Omental fat pad (tissue), 4 donors: ENCODE measurements at places on chromosomes 7 and 10. TPM values are rescaled to one million over a fixed set of nuclear protein-coding genes. Genes with fewer than 3 reads are reported as not detected.

SEMA3D gene
- total RNA-seq = 15.7 TPM

CPEB3 gene
- 6.2 TPM for total RNA-seq

DNA sequence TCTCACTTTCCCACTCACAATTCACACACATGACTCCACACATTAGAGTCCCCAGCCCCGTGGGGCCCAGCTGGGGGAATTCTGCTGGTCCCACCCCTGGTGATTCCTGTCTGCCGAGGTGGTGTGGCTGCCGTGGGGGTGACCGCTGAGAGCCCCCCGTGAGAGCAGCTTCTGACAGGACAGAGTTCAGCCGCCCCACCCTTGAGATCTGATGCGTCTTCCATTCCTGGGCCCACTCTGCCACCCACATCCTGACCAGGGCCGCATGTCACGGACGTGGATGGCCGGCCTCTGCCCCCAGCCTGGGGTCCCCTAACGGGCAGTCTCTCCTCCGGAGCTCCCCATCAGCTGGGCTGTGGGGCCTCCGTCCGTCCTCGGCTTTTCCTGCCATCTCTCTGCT, 240.1 kb upstream of the PITRM1 start:
- DNase-seq = no peak

AUTS2 gene
- 26.2 TPM for total RNA-seq

DNA sequence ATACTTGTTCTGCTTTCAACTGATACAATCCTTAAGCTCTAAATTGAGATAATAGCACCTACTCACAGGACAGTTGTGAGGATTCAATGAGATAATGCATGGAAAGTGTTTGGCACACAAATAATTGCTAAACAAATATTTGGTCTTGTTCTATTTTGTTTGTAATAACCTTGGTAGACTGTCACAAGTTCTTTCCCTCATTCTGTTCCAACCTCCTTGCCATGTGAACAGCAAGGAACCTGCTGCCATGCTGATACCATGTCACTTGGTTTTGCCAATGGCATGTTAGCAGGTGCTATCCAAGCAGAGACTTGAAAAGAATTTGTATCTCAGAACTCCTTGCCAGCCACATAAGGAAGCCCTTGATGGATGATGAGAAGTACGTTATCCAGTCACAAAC, 24.8 kb upstream of the TECTB start:
- no peak for DNase-seq

GRCh38 chr10:95399183-95399582, 108.4 kb upstream of the PDLIM1 start:
- no peak for DNase-seq

- DNase-seq = no peak
These were observed 117.4 kb downstream of the MAPK8 start for GRCh38 chr10:48423884-48424283.

CPA4 gene
- total RNA-seq = 3.0 TPM

DNA sequence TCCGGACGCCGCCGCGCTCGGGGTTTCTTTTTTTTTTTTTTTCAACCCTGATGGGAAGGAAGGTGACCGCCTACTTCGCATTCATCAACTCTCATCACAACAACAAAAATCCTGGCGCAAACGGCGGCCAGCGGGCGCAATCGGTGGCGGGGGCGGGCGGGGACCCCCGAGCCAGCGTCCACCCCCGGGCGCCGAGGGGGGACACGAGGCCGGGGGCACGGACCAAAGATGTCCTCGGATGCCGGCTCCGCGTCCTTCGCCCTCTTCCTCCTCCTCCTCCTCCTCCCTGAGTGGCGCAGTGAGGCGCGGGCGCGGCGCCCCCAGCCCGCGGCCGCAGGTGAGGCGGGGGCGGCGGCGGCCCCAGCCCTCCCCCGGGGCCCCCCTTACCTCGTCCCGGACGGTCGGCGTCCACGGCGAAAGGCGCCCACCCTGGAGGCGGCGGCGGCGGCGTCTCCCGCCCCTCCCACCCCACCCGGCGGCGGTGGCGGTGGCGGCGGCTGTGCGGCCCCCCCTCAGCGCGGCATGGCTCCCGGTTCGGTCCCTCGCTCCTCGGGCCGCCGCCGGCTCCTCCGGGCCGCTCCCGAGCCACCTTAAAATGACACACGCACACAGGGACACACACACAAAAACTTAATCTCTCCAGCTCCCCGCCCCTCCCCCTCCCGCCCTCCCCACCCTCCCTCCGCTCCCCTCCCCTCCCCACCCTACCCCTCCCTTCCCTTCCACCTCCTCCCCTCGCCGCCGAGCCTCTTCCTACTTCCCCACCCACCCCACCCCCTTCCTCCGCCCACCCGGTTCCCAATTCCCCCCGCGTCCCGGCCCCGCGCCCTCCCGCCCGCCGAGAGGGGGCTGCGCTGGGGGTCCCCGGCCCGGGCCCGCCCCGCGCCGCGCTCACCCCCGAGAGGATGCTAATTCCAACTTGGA, at the start of gene CTBP2:
CTBP2 (minus strand) TSS at position 632 of the 924 bp plus-strand sequence.
- DNase-seq = no peak

GRCh38 chr10:61701055-61701705, 38.5 kb downstream of the CABCOCO1 start:
- DNase-seq = no peak

DNA sequence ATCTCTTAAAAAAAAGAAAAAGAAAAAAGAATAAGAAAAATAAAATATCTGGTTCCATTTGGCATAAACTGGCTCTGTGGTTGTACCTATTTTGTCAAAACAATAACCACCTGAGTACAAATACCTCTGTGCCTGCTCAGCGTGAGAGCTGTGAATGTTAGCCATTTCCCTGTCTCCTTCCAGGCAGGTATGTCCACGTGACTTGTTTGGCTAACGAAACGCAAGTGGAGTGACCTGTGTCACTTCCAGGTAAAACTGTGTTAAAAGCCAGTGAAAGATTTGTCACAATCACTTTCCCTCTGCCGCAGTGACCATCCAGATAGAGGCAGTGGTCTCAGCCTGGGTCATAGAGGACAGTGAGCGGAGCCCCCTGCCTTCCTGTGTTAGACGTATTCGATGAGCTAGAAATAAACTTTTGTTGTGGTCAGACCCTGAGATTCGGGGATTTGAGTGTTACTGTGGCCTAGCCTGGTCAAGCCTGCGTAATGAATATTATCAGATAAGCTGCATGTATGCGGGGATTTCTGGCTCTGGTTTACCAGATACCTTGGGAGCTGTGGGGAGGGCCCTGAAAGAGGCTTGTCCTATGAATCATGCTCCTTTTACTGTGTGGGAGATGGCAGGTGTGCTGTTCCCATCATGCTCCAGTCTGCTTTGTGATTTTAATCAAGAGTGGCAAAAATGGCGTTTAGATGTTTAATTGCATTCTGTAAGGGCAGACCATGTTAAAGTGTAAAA, 3.8 kb downstream of the PTER start:
- no peak for DNase-seq

PLPP4 gene
- not detected for total RNA-seq

GRCh38 chr7:146722986-146723385, 606.4 kb downstream of the CNTNAP2 start:
- DNase-seq = no peak

DNA sequence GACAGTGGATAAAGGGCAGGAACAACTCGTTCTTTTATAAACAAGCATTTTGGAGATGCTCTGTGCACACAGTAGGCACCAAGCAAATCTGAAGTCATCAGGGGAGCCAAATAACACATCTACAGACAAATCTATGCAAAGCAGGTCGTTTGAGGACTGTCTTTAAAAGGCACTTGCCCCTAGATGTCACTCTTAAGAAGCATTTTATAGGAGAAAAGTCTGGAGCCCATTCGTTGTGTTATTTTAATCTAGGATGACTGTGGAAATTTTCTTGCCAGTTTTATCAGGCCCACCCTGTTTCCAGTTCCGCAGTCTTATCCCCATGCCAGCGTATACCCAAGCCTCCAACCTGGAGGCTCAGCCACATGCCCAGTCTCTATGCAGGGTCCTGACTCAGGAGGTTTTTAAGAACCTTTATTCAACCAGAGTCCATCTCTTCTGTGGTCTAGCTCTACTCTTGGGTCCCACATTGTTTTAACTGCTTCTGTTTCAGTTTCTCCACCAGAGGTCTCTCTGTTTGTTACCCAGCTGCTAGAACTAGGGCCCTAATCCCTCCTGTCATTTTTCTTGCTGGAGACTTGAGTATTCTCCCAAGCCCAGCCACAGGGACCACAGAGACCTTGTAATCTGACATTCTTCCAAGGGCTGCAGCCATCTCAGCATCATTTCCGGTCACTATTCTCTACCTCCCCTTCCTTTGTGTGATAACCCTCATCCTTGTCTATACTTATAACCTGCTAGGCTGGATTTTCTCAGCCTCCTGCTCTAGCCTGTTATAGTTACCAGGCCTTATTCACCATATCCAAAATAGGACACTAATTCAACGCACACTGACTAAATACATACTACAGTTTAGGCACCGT, 26.7 kb downstream of the PIK3CG start:
- no peak for DNase-seq

DNA sequence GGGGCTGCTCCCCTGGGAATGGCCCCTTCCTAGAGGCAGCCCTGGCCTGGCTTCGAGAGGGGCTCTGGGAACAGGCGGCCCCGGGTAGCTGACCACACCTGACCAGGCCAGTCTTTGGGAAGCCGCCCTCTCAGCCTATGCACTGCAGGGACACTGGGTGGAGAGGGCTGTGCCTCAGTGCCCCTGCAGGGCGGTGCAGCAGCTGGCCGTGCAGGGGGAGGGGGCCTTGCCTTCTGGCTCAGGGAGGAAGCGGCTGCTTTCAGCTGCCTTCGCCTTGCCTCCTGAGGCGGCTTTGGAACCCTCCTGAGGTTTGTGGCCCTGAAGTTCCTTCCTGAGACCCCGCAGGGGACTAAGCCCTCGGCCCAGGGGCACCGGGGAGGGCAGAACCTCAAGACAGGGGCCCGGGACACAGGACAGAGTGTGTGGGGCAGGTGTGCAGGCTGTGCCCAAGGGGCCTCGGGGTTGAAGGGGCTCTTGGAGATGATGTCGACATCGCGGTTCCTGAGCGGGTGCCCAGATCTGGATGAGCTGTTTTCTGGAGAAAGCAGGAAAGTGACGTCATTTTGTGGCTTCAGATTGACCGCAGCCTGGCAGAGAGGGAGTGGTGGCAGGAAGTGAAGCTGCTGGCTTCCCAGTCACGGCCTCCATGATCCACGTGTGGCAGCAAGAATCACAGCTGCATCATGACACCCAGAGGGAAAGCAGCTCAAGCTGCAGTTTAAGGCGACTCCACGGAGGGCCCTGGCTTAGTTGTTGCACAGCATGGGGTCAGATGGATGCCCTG, 17.7 kb downstream of the ADAM8 start:
- DNase-seq = peak; percentile 64

- DNase-seq = no peak
These were observed 120.5 kb upstream of the SEMA3E start for GRCh38 chr7:83769407-83769806.

HTR5A gene
- not detected for total RNA-seq

DDC gene
- 0.60 TPM for total RNA-seq

DNA sequence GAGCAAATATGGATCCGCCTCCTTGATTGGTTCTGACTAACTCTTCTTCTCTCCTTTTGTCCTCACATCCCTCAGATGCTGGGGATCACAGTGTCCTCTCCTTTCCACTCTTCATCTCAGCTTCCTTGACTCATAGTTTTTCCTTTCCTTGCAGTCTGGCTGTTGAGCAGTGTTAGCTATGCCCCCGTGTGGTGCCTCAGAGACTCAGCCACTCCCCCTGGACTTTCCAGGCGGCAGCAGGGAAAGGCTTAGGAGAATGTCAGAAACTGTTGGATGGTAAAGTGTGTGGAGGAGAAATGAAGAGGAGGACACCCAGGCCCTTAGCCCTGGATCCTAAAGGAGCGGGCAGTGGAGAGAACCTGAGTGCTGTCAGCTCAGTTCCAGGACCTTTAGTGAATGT, 267.5 kb downstream of the CELF2 start:
- no peak for DNase-seq

DNA sequence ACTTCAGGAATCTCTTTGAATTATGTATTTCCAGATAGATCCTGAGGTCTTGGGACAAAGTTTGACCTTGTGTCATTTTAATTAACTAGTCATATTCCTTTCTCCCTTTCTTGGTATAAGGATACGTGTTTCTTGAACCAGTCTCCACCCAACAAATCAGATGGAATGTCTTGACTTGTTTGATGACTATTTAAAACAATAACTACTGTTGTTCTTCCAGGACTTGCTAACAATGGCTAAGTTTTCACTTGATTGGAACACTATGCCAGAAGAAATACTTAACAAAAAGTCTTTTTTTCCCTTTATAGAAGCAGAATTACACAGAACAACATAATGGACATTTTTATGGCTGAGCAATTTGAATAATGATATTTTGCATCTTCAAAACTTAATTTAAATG, 43.0 kb upstream of the WIPF3 start:
- no peak for DNase-seq
